ENCODE measurements at places on chromosomes 13 and 19.

DNA sequence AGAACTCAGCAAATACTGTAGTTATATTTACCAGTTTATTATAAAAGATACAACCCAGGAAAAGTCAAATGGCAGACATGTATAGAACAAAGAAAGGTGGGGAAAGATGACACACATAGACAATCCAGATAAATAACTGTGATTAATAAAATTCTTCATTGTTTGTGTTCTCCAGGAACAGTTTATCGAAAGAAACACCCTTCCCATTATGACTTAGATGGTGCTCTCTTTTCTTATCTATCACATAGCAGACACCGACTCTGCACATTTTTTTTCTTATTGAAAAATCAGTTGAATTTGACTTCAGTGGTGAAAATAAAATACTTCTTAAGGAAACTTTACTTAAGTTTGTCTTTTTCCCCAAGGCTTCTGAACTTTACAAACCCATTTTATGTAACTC is 6.2 kb downstream of the ZNF708 start:
- no peak for DNase-seq

GRCh38 chr19:35142606-35143230 is 337 bp upstream of the FXYD7 start:
- peak; percentile 75 for DNase-seq

DNA sequence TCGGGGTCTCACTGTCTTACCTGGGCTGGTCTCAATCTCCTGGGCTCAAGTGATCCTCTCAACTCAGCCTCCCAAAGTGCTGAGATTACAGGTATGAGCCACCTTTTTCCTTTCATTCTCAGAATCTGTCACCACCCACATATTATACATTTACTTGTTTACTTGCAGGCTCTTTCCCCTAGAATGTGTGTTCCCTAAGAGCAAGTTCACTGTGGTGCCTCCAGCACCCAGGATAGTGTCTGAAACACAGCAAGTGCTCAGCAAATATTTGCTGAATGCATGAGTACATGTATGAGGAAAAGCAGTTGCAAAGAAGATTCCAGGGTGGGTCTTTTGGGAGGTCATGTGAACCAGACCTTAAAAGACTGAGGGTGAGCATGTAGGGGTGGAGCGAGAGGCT is 96.8 kb downstream of the RGCC start:
- no peak for DNase-seq

DNA sequence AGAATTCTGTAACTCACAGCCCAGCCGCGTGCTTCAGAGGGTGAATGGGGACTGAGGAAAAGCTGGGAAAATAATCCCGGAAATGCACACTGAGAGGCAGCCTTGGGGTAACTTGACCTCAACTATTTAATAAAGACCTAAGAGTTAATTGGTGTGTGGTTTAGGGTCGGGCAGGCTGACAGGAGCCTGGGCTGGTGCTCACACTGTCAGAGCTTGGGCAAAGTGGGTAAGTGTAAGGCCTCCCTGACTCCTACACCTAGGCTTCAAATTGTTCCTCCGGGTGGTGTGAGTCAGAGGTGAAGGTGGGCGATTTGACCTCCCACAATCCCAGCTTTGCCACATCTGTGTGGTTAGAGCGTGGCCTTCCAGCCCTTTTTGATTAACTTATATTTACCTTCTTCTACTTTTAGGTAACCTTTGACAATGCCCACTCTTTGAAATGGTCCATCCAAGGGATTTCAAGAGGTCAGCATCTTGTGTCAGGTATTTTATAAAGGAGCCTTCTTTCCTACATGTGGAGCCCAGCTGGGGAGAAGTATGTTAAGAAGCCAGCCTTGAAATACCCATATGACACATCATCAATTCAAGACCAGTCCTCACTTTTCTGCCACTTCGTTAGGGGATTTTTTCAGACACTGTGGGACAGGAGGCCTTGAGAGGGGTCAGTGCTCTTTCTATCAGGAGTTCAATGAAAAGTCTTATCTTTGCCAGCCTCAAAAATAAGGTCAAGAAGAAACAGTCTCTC is 114.2 kb downstream of the NUFIP1 start:
- DNase-seq: peak; percentile 23

GRCh38 chr13:37201081-37201480 is 95.6 kb upstream of the CSNK1A1L start:
- DNase-seq: no peak

- DNase-seq: no peak
Observed at GRCh38 chr19:5086230-5086629, 117.3 kb downstream of the KDM4B start.

DNA sequence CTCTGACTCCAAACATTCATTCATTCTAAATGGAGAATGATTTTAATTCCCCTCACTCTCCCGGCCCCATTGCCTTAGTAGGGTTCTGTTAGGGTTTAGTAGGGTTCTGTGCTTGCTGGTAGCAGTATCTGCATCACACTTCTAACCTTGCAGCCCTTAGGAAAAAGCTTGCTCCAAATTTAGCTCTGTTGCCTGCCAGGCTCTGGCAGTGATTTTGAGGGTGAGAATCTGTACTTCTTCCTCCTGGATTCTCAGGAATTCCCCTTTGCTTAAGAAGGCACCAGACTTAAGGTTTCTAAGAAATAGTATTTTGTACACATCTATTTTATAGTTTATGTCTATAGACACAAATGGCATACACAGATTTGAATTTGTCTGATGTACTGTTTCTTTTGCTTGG is 14.7 kb downstream of the B3GLCT start:
- DNase-seq: no peak

GRCh38 chr13:107111248-107111647 is 543.3 kb upstream of the ARGLU1 start:
- DNase-seq: no peak
